Uterus (tissue), 4 donors: ENCODE measurements at places on chromosomes 11 and 22.

DNA sequence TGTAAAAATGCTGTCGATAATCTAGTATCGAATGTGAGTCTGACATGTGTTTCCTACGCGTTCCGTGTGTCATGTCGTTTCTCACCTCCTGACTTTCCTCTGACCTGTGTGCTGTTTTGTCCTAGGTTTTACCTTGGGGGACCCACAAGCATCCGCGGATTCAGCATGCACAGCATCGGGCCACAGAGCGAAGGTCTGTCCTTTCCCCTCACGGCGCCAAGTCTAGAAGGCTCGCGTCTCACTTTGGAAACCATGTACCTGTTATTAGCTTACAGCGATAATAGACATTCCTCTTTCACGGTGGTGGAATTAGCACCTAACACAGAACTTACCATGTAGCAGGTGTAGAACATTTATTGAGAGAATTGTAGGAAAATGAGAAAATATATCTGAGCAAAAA lies 28.6 kb downstream of the SAMM50 start:
- DNase-seq, result no peak

- no peak for DNase-seq
These were observed 30.2 kb downstream of the SBF1 start for GRCh38 chr22:50444663-50445062.

- no peak for DNase-seq
These were observed 60.2 kb downstream of the EHF start for GRCh38 chr11:34680918-34681586.

DNA sequence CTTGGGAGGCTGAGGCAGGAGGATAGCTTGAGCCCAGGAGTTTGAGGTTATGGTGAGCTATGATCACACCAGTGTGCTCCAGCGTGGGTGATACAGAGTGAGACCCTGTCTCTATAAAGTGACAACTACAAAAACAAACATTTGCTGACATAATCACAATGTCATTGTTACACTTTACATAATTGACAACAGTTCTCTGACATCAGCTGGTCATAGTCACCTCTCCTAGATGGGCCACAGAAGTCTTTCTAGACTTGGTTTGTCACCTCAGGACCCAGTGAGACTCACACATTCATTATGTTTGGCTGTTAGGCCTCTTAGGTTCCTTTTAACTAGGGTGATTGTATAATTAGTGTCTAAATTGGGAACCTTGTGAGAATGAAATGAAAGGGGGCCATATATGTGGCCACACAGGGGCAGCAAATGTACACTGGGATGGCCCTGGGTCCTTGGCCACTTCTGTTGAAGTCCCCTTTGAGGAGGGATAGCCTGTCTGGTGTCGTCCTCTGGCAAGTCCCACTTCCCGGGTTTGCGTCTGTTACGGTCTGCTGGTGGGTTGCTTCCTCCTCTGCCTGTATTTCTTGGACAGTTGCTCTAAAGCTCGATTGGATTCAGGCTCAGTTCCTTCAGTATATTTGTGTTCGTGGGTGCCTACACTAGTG lies 5.8 kb upstream of the PPIL2 start:
- no peak for DNase-seq

DNA sequence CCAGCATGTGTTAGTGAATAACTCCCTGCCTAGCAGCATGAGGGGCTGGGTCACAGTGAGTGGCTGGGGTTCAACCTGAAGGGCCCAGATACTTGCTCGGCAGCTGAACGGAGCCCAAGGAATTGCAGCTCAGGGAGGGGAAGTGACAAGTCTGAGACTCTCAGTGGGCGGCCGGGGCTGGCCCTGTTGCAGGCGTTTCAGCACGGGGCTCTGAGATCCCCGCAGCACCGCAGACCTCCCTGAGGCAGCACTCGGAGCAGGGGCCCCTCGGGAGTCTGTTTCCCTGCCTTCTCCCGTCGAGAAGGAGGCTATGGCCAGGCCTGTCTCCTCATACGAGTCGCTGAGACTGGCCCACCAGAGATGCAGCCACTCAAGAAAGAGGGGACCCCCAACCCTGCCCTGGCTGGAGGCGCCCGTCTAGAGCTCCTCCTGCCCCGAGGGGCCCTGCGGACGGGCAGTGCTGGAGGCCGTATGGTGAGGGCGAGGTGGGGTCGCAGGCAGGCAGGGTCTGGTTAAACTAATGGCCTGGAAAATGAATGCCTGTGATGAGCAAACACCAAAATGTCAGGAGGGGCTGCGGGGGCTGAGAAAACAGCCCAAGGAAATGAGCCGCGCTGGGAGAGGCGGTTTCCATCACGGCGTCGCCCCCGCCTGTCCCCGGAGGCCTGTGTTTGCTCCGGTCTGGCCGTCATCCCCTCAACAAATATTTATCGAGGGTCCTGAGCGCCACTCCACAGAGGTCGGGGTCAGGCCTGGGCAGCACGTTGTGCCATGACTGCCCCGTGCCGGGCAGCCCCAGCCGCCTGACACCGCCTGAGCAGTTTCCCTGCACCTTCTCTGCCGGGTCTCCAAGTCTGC lies 9.3 kb downstream of the TSSC4 start:
- no peak for DNase-seq

GRCh38 chr11:23769214-23769613 lies 727.6 kb upstream of the LUZP2 start:
- DNase-seq, result no peak

- DNase-seq, result no peak
These were observed 8.0 kb downstream of the NUMA1 start for GRCh38 chr11:72072348-72072747.

GRCh38 chr11:125871391-125872137 lies 15.9 kb upstream of the HYLS1 start:
- no peak for DNase-seq

GRCh38 chr11:100760744-100761143 lies 73.7 kb downstream of the ARHGAP42 start:
- no peak for DNase-seq

- no peak for DNase-seq
These were observed 24.8 kb downstream of the PTPRJ start for GRCh38 chr11:48005136-48005535.

- DNase-seq, result no peak
These were observed 105.7 kb downstream of the MICAL2 start for GRCh38 chr11:12216041-12216451.

DNA sequence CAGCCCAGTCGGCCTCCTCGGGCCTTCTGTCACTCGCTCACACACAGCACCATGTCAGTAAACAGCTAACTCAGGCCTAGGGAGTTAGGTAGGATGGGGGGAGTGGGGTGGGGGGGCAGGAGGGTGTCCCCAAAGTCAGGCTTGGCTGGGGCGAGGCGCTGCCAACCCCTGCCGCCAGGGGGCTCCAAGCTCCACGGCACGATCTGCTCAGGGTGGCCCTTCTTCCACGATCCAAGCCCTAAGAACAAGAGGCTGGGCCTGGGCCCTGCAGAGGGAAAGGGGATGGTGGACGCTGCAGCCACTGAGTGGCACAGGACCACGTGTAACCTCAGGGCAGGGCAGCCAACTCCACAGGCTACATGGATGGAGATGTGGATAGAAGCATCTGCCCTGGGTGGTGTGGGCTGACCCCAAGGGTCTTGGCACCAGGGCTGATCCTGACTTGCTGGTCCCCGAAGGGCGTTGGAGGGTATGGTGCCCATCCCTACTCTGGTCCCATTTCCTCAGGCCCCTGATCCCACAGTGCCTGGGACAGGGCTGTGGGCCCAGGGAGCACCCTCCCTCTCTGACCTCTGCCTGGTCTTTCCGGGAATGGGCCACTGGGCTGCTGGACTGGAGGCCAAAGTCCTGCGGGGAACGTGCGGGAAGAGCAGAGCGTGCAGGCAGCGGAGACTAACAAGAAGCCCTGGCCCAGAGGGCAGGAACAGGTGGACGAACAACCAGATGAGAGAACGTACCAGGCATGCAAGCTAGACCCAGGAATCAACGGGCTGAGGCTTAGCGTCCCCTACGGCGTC lies 29.1 kb upstream of the TXNRD2 start:
- DNase-seq, result peak; percentile 52
